Thyroid gland (tissue), 4 donors: ENCODE measurements at places on chromosomes 6 and 20. TPM values are rescaled to one million over a fixed set of nuclear protein-coding genes. Genes with fewer than 3 reads are reported as not detected.

- no peak for DNase-seq
These were observed 177.9 kb downstream of the RNGTT start for GRCh38 chr6:88785478-88785877.

- no peak for DNase-seq
These were observed 64.3 kb downstream of the TTI1 start for GRCh38 chr20:37968841-37969401.

DNA sequence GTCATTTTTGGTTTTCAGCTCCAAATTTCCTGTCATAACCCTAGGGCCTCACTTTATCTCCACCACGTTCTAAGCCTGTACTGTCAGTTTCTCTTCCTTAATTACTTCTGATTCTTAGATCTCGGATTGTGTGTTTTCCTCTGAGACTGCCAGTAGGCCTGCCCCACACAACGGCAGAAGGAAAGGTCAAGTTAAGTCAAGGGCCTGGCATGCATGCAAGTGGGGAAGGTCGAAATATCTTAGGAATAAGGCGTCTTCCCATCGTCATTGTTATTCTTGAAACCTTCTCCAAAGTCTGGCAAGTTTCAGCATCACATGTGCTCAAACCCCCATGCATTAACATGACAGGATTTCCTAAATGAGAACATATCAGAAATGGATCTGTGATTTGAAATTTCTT lies 203.5 kb upstream of the TSHZ2 start:
- no peak for DNase-seq

The ZCCHC3 gene
- 20.2 TPM for total RNA-seq

- DNase-seq = no peak
These were observed 690.5 kb downstream of the FRK start for GRCh38 chr6:115370202-115370601.

The TFAP2B gene
- total RNA-seq = not detected

DNA sequence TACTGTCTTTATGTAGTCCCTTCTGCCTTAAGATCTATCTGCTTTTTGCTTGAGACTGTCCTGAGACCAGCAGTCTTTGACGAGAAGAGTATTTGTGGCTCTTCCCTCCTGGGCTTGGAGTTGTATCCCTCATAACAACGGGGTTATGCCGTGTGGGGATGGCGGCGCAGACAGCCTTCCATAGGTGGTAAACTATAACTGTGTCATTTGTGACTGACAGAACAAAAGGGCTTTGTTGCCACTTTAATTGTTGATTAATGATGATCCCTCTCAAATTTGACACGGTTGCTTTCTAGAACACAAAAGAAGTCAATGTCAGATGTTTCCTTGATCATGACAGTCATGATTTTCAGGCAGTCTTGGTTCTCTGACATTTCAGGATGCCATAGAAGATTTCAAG lies 196.6 kb downstream of the JARID2 start:
- DNase-seq = no peak

The HLA-DRA gene
- 122 TPM for total RNA-seq

DNA sequence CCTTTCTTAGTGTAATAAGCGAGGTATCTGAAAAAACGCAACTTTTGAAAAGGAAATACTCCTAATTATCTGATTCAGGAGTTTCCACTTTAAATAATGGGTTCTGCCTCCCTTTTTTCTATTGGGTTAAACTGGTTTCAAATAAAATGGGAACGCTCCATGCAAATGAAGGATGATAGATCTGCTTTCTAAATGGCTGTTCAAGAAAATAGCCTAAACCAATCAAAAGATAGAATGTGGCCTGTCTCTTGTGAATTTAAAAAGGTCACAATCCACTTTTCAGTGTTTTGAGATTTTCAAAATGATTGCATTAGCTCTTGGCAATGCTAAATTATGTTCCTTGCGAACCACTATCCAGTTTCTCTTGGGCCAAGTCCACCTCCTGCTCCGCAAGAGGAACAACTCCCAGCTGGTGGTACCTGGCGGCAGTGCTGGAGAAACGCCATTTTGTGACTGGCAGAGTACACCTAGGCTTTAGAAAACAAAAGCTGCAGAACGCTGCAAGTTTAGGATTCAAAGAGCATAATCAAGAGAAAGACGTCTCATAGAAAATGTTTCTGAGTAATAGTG lies 56.7 kb downstream of the TRIM38 start:
- DNase-seq = peak; percentile 47

The HAO1 gene
- total RNA-seq = not detected
